Activated naive CD4-positive, alpha-beta T cell treated with anti-CD3 and anti-CD28 coated beads, Interleukin-2, amount 50 U/mL, for 16 hours (primary cell): ENCODE measurements at places on chromosomes 1 and 21.

DNA sequence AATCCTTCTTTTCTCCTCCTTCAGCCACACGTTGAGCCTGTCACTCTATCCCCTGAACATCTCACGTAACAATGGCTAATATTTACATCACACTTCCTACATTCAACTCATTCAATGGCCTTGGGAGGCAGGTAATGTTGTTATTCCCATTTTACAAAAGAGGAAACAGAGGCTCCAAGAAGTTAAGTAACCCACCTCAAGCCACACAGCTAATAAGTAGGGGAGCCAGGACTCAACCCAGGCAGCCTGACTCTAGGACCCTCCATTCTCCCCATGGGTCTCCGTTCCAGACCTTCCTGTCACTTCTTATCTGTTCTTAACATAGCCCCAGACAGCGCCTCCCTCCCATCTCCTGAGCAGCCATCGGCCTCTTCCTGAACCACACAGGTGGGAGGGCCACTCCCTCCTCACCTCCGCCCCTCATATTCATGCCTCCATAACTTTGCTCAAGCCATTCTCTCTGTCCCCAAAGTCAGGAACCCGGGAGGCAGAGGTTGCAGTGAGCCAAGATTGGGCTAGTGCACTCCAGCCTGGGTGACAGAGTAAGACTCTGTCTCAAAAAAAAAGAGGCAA lies 2.2 kb downstream of the PADI4 start:
- no peak for DNase-seq

DNA sequence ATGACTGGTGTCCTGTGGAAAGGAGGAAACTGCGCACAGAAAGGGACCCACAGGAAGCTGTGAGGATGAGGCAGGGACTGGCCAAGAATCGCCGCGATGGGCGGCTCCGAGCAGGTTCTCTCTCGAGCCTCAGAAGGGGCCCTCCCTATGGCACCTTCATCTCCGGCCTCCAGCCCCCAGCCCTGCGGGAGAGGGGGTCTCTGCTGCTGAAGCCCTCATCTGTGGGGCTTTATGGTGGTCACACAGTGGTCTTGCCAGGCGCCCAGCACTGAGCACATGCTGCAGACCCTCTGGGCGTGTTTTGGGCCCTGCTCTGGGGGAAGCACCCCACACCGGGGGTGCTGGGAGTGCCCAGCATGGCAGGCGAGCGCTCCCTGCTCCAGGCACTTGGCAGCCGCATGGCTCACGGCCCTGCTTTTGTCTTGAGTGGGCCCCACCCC lies 86.6 kb upstream of the ACTRT2 start:
- DNase-seq, result no peak

DNA sequence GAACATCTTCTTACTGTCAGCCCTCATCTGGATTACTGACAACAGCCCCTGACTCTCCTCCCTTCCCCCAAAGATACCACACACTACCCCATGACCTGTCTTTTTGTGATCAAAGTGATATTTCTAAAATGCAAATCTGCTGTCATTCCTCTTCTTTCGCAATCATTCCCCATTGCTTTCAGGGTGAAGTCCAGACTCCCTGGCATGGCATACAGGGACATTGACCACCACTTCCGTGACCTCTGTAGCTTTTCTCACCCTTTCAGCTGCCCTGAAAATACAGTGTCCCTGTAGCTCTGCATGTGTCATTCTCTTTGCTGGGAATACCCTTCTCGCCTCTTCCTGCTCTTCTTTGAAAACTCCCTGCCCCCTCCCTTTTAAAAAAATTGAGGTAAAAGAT lies 4.1 kb downstream of the SERINC2 start:
- no peak for DNase-seq

GRCh38 chr21:36183144-36183795 lies 26.6 kb downstream of the DOP1B start:
- no peak for DNase-seq

DNA sequence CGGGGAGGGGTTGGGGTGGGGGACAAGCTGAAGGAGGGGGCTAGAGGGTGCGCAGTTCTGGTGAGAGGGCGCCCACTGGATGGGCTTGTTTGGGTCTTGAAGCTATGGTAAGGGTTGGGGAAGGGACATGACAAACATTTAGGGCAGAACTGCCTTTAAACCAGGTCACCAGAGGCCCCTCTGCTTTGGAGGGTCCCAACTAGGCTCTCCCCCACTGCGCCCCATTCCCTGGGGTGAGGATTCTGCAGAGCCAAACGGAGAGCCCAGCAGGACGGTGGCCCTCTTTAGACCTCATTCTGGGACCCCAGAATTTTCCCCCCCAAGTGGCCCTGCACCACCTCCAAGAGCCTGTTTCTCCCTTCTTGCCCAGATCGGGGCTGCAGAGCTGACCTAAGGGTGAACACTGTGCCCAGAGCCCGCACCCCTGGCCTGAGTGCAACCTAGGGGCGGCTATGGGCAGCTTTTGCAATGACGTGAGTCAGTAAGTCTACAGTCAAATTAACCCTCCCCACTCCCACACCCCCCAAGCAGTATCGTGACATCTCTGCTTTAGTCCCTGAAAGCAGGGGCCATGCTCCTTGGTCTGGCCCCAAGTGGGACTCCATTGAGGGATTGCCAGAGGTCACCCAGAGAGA lies 593.8 kb downstream of the MATN1 start:
- DNase-seq, result no peak

DNA sequence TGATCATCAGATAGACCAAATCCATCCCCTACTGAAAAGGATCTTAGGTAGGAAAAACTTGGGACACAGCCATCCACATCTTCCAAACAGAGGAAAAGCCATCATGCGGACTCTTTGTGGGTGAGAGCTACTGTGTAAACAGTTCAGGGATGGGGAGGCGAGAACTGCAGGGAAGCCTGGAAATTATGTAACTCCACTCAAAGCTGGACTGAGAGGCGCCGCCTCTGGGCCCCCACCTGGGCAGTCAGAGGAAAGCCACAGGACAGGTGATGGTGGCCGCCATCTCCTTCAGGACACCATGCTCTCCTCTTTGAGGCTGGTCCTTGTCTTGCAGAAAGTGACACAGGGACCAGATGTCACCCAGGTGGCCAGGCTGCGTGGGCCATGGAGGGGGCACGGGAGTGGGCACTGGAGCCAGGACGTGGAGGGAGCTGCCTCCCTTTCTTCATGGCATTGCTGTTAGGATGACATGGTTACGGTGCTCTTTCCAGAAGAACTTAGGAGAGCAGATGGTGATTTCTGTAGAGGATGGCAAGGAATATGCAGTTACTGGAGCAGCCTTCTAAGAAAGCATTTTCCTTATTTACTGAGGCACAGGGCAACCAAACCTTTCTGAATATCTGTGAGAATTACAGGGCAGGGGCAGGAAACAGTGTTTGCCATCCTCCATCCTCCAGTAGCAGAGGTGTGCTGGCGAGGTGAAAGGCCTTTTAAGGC lies 32.0 kb upstream of the TDRD10 start:
- DNase-seq, result no peak

- no peak for DNase-seq
Measured at GRCh38 chr1:31497601-31498000, 78.7 kb upstream of the TINAGL1 start.

- DNase-seq, result no peak
Measured at GRCh38 chr1:183159960-183160359, 26.1 kb upstream of the LAMC2 start.

DNA sequence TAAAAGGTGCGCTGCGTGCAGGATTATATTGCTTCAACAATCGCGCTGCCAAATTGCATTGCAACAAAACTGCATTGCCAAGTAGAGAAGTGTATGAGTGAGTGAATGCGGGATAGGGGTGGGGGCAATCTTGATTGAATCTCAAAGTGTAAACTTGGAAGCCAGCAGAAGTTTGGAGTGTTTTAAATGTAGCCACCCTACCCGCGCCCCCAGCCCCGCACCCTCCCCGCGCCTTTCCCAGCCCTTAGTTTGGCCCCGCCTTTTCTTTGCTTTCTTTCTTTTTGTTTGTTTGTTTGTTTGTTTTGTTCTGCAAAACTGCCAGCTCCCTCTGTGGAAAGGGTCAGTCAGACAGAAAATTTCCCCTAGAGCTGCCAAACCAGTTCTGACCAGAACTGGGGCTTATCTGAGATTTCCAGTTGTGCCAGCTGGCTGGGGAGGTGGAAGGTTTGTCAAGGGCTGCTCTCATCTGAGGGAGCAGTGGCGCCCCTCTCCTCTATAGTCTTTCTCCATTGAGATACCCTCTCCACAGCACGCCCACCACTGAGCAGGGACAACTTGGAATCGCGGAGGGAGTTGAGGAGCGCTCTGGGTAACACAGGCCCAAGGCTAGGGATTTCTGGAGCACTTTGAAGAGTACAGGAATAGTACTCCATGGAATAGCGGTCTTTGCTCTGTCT lies 666 bp upstream of the BEND5 start:
- DNase-seq, result no peak

- no peak for DNase-seq
Measured at GRCh38 chr1:211697356-211697755, 21.9 kb upstream of the NEK2 start.

GRCh38 chr1:204254031-204254661 lies 40.4 kb upstream of the GOLT1A start:
- no peak for DNase-seq

- DNase-seq, result no peak
Measured at GRCh38 chr1:29640428-29640785, 404.1 kb downstream of the PTPRU start.

DNA sequence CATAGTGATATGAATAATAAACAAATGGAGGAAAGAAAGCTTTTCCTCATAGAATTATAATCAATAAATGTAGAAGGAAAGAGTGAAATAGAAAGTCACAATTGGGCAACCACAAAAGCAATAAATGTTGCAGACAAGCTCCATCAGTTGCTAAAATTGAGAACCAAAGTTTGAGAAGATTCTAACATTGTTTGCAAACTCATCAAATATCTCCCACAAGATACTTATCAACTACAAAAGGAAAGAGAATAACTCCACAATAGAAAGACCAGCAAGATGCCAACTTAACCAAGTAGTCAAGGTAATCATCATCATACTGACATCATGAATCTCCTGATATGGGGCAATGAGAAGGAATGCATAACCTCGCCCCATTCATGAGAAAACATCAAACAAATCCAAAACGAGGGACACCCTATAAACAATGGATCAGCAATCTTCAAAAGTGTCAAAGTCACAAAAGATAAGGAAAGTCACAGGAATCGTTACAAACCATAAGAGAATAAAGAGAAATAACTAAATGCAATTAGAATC lies 16.4 kb downstream of the EIF4G3 start:
- no peak for DNase-seq

- no peak for DNase-seq
Measured at GRCh38 chr1:8860738-8861516, 17.6 kb downstream of the ENO1 start.

DNA sequence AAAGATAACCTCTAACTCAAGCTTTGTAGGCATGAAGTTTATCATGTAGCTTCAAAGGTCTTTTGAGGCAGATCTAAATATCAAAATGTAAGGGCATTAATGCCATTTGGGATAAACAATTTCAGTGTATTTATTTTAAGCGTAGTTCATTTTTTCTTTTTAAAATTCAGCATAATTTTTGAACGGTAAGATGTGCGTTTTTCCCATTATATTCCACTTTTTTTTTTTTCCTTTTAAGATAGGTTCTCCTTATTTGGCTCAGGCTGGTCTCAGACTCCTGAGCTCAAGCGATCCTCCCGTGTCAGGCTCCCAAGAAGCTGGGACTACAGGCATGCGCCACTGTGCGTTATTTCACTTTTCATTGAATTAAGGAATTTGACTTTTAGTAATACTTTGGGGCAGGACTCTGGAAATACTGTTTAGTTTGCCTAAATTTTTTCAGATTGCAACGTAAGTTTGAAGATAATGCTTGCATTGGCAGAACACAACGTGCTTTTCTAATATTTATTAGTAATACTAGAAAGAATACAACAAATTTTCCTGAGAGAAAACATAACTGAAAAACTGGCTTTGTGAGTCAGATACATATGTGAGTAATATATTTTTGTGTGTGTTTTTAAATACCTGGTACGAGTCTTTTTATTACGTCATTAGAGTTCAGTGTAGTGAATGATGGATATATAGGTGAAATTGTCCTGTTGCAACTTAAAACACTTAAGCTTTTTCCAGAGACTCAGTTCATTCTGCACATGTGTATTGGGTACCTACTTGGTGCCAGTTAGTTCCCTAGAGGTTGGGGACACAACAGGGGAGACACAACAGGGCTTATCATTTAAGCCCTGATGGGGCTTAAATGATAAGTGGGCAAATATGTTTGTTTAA lies 2.2 kb downstream of the RALGPS2 start:
- no peak for DNase-seq

DNA sequence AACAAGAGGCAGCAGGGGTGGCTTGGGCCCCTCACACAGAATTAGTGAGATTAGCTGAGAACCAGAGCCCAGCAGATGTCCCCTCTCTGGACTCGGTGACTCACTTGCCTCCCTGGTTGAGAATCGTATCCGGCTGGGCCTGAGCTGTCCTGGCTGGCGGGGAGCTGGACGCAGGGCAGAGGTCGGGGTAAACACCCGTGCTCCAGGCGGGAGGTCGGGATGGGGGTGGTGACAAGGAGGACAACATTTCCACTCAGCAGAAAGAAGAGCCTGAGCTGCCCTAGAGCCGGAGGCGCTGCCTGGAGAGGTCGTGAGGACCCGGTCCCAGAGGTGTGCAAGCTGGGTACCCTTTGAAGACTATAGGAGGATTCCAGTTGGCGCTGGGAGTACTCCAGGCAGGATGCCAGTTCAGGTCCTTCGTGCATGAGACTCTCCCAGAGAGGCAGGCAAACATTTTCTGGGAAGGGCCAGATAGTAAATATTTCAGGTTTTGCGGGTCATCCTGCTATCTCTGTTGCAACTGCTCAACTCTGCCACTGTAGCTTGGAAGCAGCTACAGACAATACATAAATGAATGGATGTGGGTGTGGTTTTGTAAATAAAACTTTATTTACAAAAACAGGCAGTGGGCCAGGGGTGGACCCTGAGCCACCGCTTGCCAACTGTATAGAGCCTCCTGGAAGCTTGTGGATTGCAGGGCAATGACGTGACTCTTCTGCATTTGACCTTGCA lies 116.8 kb upstream of the WNT4 start:
- DNase-seq, result no peak

DNA sequence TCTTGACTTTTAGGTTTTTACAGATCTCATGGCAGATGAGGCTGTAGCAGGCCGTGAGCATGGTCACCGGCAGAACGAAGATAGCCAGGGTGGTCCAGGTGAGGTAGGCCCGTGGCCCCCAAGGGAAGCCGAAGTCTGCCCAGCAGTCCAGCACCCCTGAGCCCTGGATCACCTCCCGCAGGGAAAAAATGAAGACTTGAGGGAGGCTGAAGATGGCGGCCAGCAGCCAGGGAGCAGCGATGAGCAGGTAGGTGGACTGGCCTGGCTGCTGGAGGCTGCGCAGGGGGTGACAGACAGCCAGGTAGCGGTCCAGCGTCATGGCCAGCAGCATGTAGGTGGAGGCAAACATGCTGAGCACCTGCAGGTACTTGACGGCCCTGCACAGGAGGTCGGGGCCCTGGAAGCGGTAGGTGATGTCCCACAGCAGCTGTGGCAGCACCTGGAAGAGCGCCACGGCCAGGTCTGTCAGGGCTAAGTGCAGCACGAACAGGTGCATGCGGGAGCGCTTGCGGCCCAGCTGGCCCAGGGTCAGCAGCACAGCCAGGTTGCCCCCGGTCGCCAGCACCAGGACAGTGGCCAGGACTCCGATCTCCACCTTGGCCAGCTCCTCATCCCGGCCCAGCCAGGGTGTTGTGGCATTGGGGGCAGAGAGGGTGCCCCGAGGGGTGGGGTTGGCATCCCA lies 856 bp downstream of the AVPR1B start:
- no peak for DNase-seq

GRCh38 chr1:33298623-33299277 lies 22.1 kb downstream of the A3GALT2 start:
- DNase-seq, result peak; percentile 58
